Central memory CD4-positive, alpha-beta T cell (primary cell): ENCODE measurements at places on chromosomes 7 and 10.

GRCh38 chr7:122686360-122686878, 12.5 kb downstream of the RNF133 start:
- DNase-seq = no peak

- DNase-seq = no peak
Observed at GRCh38 chr7:89091550-89091949, 296.0 kb upstream of the TEX47 start.

DNA sequence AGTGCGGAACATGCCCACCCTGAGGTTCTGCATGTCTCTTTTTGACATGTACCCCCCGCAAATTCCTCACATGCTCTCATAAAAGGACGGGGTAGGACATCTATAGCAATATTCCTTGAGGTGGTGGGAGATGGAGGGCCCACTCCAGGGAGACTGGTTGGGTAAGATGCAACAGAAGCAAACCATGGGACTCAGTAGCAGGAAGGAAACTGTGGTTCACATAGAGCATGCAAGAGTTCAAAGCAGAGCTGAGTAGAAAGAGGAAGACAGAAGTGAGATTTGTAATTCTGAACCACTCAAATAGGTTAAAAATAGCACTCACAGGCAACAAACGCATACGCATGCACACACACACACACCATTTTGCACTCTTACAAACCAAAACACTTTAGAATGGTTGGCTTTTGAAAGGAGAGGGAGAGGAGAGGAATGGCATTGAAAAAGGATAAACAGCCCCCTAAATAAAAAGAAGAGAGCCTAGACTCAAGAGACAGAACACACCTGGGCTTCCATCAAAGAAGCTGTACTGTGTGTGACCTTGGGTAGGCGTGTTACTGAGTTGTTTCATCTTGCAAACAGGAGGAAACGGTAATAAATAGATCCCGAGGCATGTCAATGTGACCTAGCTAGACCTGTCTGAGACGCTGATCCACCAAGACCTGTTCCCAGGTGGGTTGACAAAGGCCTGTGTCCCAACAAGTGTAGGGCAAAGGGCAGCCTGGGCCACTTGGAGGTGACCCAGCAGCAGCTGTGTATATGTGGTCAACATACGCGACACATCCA, 77.6 kb upstream of the LRRC4 start:
- DNase-seq = peak; percentile 57

GRCh38 chr7:100629117-100629716, 12.1 kb downstream of the TFR2 start:
- no peak for DNase-seq

DNA sequence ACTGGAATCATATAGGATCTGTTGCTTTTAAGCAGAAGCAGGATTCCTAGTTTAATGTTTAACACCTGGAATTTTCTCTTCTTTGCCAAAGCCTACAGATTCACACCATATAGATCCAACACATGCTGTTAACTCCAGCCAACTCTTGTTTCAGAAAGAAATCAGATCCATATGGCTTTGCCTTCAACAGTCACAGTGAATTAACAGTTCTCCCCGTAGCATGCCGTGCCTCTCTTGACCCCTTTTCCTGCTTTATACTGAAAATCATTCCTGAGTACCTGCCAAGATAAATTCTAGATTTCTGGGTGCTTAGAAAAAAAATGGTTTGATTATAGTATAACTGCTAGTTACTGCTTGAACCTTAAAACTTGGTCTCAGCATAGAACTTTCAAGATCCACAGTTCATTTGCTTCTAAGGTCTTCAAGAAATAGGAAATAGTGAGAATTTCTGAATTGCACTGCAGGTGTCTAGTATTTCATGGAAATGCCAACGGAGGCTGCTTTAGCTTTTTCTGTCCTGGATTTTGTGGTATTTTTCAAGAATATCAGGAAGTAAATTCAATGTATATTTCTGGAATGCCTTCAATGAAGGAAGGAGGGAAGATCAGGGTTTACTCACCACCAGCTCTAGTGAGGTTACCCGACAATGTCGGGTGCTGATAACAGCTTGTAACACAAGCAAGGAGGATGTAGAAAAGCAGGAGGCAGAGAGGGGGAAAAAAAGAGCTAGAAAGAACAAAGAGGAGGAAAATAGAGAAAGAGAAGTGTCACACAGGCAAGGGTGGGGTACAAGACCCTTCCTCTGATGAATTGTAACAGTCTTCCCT, 6.6 kb downstream of the AASS start:
- no peak for DNase-seq

DNA sequence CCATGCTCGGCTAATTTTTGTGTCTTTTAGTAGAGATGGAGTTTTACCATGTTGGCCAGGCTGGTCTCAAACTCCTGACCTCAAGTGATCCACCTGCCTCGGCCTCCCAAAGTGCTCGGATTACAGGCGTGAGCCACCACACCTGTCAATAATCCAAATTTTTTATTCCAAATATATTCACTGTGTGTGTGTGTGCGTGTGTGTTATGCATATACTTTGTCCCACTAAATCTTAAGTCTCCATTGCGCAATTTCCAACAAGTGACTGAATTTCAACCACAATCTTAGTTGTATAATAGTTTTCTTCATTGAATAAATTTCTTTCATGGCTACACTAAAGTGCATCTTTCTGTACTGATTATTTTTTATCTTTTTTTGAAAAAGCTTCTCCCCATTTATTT, 2.7 kb downstream of the KRIT1 start:
- no peak for DNase-seq
